Activated CD4-positive, alpha-beta T cell treated with anti-CD3 and anti-CD28 coated beads, Interleukin-2, amount 10 ng/mL, durations not matched to agents 7 days and 5 days (primary cell): ENCODE measurements at places on chromosomes 13 and 19. TPM values are rescaled to one million over a fixed set of nuclear protein-coding genes. Genes with fewer than 3 reads are reported as not detected.

GRCh38 chr13:64397701-64398100, 2832.4 kb downstream of the PCDH9 start:
- no peaks in the 10 kb centered on the region for H3K36me3 ChIP-seq
- no peaks in the 10 kb centered on the region for H3K4me1 ChIP-seq
- no peak overlapping the region for H3K4me3 ChIP-seq
- H3K27me3 ChIP-seq, result no peaks in the 10 kb centered on the region
- DNase-seq, result no peak

DNA sequence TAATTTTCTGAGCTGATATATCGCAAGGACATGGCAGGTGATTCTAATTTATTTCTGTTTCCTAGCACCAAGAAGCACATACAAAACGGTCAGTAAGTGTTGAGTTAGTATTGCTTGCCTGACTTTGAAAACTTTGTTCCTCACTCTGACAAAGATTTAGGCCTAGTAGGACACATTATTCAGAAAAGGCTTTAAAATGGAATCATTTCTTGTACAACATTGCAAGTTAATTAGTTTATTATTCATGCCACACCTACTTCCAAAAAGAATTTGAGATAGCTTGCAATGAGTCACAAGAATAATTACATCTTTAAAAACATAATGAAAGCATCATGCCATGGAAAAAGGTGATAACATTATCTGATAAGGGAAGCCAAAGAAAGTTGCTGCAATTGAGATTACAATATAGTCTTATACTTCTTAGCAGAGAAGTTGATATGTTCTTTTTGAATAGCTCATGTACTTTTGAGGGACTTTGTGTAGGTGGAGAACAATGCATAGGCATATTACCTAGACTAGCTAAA, 474.2 kb downstream of the KLF5 start:
- peaks cover 5% of the 10 kb centered on the region for H3K27me3 ChIP-seq
- H3K4me3 ChIP-seq, result no peak overlapping the region
- no peaks in the 10 kb centered on the region for H3K4me1 ChIP-seq
- DNase-seq, result no peak

DNA sequence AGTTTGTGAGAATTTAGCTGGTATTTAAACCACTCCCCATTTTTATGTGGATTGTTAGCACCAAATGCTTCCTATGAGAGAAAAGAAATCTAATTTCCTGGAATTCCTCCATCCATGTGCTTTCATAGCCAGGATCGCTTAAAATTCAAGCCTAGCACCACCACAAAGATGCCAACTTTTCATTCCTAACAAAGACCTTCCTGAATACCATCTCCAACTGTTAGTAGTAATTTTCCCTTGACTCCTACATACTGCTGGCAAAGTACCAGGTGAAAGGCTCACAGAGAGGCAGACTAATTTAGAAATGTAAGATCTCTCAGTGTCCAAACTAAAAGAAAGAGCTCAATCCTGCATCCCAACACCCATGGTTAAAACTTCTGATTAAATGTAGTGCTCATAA, 386.3 kb downstream of the KCTD12 start:
- DNase-seq, result no peak
- H3K36me3 ChIP-seq, result no peaks in the 10 kb centered on the region
- no peak overlapping the region for H3K4me3 ChIP-seq
- H3K27ac ChIP-seq, result no peak overlapping the region
- H3K27me3 ChIP-seq, result peaks cover 17% of the 10 kb centered on the region

DNA sequence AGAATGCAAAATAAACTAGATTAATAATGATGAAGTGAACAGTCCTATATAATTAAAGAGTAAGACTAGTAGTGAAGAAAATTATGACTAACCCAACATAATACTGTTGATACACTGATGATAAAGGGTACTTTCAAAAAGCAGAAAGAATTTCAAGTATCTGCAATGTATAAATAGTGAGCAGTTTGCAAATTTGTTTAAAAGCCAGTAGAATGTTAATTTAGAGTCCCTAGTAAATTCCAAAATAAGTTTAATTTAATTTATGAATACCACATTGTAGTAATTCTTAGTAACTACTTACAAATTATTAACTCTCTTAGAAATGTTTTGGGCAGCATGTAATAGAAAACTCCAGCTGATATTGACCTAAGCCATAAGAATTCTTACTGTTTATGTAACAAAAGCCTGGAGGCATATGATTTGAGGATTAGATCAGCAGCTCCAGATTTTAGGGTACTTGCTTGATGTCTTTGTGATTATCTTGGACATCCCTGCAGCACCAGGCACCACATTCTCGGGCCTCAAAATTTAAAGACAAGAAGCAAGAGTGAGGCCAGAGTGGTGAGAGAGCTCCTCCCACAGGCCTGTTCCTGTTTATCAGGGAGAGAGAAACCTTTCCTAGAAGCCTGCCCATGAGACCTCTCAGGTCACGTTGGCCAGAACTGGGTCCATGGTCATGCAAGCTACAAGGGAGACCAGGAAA, 67.6 kb upstream of the TDRD3 start:
- DNase-seq, result peak; percentile 7
- no peaks in the 10 kb centered on the region for H3K4me1 ChIP-seq
- peaks cover 15% of the 10 kb centered on the region for H3K27me3 ChIP-seq
- no peak overlapping the region for H3K4me3 ChIP-seq

- H3K27me3 ChIP-seq, result peaks cover 2% of the 10 kb centered on the region
- no peak overlapping the region for H3K4me3 ChIP-seq
- H3K27ac ChIP-seq, result no peak overlapping the region
Observed at GRCh38 chr13:21777813-21778212, 106.9 kb downstream of the FGF9 start.

GRCh38 chr13:111546921-111547675, 226.7 kb downstream of the TEX29 start:
- H3K4me1 ChIP-seq, result no peaks in the 10 kb centered on the region
- no peaks in the 10 kb centered on the region for H3K27me3 ChIP-seq
- H3K27ac ChIP-seq, result no peak overlapping the region
- H3K36me3 ChIP-seq, result no peaks in the 10 kb centered on the region
- DNase-seq, result no peak

DCT gene
- total RNA-seq, result 0.20 TPM

VASP gene
- 143 TPM for total RNA-seq

FFAR3 gene
- total RNA-seq, result not detected

KLK7 gene
- not detected for total RNA-seq

ZNF549 gene
- 9.1 TPM for total RNA-seq

LSR gene
- total RNA-seq, result 3.6 TPM

METTL21C gene
- not detected for total RNA-seq
